ENCODE measurements at places on chromosomes 5 and 9.

- no peak for DNase-seq
Measured at GRCh38 chr9:20732118-20732517, 48.1 kb downstream of the FOCAD start.

GRCh38 chr5:38576442-38576841 is 20.0 kb upstream of the LIFR start:
- no peak for DNase-seq

DNA sequence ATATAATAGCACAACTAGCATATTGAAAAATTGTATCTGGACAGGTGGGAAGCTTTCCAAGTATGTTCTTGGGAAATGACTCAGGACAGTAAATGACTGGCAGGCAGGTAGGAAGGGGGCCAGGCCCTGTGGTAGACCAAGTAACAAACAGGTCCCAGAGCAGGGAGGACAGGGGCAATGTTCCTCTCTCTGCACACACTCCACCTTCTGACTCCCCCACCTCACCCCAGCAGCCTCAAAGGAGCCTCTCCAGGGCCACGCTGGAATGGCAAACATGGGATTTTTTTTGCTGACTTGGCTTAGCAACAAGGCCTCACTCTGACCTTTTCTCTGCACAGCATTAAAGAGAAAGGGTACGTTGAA is 31.1 kb upstream of the IQGAP2 start:
- no peak for DNase-seq

DNA sequence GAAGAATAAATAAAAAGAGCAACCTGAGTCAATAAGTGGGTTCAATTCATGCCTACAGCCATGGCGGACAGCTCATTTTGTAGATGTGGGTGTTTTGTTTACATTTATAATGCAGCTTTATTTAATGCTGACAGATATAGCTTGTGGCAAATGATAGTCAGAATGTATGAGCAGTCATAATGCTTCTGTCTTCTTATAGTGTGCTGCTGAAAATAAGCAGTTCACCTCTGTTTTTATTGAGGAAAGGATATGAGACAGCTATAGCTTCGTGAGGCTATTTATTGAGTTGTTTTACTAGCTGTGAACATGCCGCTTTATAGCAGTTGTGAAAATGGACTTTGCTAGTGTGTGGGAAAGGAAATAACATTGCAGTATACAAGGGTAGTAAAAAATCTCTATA is 147.4 kb downstream of the PBX3 start:
- no peak for DNase-seq

GRCh38 chr9:80320480-80320879 is 748.7 kb downstream of the TLE4 start:
- DNase-seq = no peak

DNA sequence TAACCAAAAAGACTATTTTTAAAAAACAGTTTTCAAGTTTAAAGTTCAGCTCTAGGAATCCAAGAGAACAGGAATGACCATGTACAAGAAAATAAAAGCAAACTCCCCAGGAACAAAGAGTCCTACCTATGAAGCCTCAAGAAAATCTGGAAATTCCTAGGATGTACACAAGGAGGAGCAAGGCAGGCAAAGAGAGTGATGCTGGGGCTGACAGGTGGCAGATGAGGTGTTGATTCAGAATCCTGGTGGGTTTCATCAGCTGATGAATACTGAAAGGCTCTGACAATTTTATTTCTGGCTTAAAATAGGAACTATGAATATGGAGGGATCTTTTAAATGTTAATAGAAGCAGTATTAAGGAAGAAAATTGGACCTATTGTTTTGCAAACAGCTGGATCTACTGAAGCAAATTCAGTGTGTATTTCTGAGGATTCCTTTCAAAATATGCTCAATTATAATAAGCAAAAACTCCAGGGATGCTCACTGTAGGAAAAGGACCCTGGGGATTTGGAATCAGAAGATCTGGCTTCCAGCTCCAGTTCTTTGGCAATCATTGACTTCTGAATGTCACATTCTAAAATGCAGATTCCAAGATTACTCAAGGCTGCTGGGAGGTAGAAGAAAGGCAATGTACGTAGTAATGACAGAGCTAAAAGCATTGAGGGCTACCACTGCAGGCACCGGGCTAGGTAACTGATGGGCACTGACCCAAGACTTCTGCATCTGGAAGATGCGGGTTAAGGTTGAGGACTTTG is 28.0 kb upstream of the SH3RF2 start:
- no peak for DNase-seq

DNA sequence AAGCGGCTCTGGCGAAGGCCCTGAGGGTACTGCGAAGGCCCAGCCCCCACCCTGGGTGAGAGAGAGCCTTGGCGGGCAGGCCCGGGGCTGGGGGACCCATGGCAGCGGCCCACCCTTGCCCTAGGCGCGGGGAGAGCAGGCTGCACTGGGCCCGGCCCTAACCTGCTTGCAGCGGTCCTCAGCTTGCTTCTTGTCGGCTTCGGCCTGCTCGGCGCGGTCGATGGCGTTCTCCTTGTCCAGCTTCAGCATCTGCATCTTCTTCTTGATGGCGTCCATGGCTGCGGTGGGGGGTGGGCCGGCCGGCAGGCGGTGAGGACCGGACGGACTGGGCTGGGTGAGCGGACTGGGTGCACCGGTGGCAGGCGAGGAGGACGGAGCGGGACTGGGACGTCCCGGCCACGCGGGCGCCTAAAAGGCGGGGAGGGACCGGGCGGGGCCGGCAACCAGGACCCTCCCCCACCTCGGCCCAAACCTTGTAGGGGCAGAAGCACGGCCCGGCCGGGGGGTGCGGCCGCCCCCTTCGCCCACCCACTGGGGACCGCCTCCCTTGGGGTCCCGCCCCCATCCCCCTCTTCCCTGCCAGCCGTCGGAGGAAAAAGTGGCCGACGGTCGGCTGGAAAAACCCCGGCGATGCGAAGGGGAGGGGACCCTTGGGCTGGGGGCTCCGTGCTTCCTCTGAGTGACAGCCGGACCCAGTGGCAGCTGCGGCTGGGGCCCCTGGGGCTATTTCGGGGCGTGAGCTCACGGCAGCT is at the start of gene TPM2:
Gene TPM2 (minus strand): TSS at position 384 of the 752 bp plus-strand sequence. CDS start 108 bp downstream, at position 276.
- no peak for DNase-seq

DNA sequence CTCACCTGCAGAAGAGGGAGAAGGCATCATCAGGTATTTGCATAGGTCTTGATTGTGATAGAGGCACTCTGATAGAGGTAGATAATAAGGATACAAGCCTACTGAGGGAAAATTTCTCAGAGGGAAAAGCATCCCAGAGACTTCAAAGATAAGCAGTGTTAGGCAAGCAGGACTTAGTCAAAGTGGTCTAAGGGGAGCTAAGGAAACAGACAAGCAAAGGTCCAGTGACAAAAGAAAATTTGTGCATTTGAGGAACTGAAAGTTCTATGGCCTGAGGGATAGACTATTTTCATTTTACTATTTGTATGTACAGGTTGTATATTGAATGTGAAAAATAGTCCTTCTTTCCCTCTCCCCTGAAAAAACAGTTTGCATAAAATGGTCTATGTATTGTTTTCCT is 27.4 kb downstream of the OXCT1 start:
- no peak for DNase-seq

GRCh38 chr9:127628758-127629467 is 16.8 kb downstream of the STXBP1 start:
- DNase-seq = no peak

DNA sequence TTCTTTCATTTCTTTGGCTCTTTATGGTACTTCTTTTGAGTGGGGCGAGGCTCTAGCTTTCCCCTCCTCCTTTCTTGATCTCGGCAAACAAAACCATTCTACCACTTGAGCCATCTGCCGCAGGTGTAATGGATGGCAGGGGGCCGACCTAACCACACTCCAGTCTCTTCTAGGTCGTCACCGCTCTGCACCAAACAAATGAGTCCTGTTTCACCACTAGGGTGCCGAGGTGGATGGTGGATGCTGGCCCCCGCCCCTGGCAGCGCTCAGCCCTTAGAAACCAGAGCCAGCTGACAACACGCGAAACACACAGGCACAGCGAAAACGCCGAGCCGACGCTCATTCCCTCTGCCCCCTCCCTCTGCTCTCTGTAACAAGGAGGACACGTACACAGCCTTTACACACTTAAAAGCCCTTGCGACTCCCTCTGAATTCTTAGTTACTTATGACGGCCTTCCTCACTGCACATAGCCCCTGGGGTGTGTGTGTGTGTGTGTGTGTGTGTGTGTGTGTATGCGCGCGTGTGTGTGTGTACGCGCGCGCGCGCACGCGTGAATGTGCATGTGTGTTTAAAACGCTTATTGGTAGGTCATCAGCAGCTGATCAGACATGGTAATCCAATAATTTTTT is 199.4 kb downstream of the MEF2C start:
- DNase-seq = no peak

- no peak for DNase-seq
Measured at GRCh38 chr5:141615991-141616720, 2.6 kb downstream of the DIAPH1 start.

GRCh38 chr5:139823757-139824355 is 28.2 kb downstream of the PSD2 start:
- no peak for DNase-seq

GRCh38 chr5:77649776-77650175 is 11.3 kb upstream of the OTP start:
- no peak for DNase-seq

DNA sequence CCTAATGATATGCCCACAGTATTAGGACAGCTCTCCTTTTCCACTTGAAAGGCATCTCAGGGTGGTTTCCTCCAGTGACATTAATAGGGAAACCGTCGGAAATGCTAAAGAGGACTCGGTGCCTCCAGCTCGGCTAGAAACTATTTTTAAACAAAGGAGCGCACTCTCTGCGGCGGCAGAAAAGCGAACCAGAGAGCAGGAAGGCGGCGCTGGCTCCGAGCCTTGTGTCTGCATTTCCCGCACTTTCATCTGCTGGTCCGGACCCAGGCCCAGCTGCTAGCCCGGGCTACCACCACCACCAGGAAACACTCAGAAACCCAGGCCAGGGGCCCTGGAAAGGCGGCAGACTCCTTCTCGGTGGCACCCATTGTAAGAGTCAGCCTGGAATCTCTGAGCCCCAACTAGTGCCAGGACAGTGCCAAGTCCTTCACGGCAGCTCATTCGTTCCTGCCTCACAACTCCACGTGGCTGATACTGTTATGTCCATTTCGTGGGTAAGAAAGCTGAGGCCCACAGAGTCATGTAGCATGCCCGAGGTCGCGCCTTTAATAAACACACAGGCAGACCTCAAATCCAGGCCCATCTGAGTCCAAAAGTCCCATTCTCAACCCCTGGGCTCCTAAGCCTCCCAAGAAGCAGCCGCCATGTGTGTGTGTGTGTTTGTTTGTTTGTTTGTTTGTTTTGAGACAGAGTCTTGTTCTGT is 73.9 kb downstream of the VAV2 start:
- no peak for DNase-seq

DNA sequence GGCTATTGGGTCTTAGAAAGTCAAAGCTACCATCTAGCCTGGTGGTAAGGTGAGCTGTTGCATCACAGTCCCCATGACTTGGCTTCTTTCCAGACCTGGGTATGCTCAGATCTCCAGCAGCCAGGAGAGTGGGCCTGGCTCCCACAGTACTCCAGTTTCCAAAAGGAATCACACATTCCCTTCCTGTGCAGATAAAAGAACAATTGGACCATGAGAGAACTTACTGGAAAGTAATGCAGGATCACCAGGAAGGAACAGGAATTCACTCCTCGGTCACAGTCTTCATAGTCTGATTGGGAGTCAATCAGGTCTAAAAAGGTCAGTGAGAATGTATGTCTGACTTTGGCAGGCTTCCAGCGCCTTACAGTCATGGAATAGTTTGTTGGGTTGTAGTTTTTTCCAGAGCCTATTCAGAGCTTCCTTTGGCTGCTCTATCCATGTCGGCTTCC is 47.8 kb upstream of the CD180 start:
- no peak for DNase-seq

DNA sequence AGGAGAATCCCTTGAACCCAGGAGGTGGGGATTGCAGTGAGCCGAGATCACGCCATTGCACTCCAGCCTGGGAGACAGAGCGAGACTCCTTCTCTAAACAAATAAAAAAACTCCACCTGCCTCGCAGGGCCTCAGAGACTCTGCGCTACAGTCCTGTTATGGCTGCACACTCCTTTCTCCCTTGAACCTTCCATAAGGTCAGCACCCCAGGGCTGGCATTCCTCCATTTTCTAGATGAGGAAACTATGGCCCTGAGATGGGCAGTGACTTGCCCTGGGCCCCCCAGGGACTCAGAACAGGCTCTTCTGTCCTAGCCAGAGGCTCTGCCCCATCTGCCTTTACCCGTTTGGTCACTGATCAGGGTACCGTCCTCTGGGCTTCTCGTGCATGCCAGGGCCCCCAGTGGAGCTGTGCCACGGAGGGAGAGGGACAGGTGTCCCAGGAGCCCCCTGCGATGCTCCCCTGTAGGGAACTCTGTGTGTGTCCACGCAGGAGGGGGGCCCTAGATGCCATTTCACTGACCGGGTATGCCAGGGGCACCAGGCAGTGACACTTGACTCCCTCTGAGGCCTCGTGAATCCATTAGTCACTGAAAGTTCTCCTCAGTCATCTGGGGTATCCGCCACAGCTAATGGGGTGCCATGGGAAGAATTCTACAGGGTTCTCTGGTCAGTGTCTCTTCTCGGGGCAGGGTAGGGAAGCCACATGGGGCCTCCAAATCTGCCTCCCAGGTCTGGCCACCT is 16.2 kb downstream of the RALGDS start:
- DNase-seq = no peak

GRCh38 chr5:92780057-92780456 is 801.0 kb downstream of the NR2F1-AS1 start:
- DNase-seq = no peak

GRCh38 chr9:16515879-16516301 is 354.6 kb downstream of the BNC2 start:
- DNase-seq = no peak

- no peak for DNase-seq
Measured at GRCh38 chr9:126591922-126592321, 21.8 kb upstream of the LMX1B start.

DNA sequence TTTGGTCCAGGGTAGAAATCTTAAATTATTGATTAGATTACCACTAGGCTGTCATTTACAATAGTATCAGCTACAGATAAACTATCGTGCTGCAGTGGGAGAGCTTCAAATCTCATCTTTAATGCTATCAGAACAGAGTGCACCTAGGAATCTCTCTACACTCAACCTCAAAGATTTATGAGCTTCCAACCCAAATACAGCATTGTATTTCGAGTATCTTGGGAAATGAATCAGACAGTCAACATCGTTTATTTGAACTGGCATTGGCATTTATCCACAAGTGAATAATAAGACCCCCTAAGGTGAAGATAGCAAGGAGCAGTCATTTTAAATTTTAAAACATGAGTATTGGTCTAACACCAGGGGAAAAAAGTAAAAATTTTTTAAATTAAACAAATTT is 1203.2 kb downstream of the CDH12 start:
- DNase-seq = no peak

DNA sequence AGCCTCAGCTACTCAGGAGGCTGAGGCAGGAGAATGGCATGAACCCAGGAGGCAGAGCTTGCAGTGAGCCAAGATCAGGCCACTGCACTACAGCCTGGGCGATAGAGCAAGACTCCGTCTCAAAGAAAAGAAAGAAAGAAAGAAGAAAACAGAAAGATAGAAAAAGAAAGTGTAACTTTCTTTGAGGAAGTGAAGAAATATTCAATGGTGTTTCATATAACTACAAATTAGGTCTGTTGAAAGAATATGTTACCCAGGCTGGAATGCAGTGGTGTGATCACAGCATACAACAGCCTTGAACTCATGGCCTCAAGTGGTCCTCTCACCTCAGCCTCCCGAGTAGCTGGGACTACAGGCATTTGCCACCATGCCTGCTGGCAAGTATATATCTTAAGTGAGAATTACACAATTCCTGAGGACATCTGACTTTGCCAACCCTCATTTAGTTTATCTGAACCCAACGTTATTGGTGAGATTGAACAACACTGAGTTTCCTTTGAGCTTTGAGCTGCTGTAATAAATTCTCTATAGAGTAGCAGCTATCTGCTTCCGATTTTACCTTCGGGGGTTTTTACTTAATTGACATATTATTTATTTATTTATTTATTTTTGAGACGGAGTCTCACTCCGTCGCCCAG is 2.0 kb upstream of the FAF2 start:
- no peak for DNase-seq

Data from activated CD4-positive, alpha-beta T cell treated with anti-CD3 and anti-CD28 coated beads for 24 hours (primary cell).